ENCODE measurements at places on chromosomes 11 and 22.
A peak's percentile ranks its signal among the peaks of the same experiment; 100 is the strongest.

DNA sequence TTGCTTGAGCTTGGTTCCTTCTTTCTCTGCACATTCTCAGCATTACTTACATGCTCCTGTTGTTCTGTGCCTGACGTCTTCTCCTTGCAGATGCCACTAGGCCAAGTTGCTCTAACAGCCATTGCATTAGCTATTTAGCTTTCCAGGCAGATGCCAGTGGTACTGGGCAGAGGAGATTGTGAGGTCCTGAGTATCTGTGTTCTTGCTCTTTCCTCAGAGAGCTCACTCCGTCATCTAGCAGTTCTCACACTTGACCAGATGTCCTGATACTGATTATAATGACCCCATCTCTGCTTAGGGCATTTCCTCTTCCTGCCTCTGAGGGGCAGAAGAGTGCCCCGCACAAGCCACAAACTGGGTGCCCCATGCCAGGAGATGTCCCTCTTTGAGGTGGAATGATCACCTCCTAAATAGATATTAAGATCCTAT is 30.7 kb downstream of the ARHGAP1 start:
- DNase-seq = no peak

- no peak for DNase-seq
Observed at GRCh38 chr11:113407163-113407562, 19.6 kb downstream of the ANKK1 start.

DNA sequence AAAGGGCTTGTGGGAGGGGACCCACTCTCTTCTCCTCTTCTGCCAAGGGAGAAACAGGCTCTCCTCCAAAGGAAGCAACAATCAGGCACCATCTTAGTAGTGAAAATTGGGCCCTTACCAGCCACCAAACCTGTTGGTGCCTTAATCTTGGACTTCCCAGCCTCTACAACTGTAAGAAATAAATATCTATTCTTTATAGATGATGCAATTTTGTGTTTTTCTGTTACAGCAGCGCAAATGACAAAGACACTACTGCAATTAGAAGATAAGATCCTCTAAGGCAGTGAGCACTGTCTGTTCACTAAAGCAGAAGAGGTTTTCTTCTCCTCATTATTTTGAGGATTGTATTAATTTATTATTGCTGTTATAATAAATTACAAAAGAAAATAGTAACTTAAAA is 691.4 kb upstream of the CCDC179 start:
- DNase-seq = no peak

- DNase-seq = no peak
Observed at GRCh38 chr11:67997475-67997921, 6.4 kb downstream of the UNC93B1 start.

GRCh38 chr11:9231848-9232177 is 33.3 kb downstream of the DENND5A start:
- DNase-seq = no peak

DNA sequence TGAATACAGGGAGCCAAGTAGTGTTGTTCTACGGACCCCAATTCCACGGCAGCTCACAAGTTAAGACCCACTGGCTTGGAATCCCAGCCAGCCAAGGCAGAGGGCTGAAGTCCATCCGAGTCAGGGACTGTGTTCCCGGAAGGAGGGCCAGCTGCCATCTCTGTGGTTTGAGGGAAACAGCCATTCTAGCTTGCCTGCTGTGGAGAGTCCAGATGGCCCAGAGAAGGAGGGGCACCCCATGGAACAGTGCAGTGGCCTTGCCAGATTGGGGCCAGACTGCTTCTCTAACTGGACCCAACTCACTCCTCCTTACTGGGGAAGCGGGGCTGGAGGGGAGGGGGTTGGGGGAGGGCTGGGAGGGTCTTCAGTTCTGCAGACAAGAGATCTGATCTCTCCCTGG is 156.4 kb downstream of the FAM181B start:
- DNase-seq = no peak

- DNase-seq = no peak
Observed at GRCh38 chr22:35128637-35129036, 62.7 kb downstream of the ISX start.

DNA sequence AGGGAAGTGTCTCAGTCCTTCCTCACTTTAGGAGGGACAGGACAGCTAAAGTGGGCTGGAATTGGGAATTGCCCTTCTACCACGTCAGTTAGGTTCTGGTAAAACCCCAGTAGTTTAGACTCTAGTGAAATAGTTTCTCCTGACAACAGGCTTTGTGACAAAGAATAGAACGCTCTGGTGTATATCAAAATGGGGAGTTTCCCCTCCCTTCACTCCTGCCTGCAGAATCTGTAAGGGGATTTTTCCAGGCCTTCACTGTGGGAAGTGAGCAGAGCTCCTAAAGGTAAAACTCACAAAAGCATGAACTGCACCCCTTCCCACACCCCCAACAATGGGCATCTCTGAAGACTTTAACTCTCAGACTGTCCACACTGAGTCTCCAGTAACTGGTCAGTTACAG is 460.9 kb upstream of the LRRC4C start:
- no peak for DNase-seq

GRCh38 chr11:34192481-34193401 is 87.3 kb downstream of the NAT10 start:
- DNase-seq = peak; percentile 25

GRCh38 chr11:27388001-27388400 is 25.0 kb upstream of the CCDC34 start:
- DNase-seq = no peak

- DNase-seq = peak; percentile 6
Observed at GRCh38 chr11:106172386-106172991, 95.0 kb downstream of the AASDHPPT start.

- DNase-seq = no peak
Observed at GRCh38 chr22:32920032-32920628, 118.6 kb downstream of the TIMP3 start.

- no peak for DNase-seq
Observed at GRCh38 chr22:19876941-19877625, 22.4 kb upstream of the GNB1L start.

GRCh38 chr11:12106101-12106500 is 4.3 kb upstream of the MICAL2 start:
- DNase-seq = no peak

DNA sequence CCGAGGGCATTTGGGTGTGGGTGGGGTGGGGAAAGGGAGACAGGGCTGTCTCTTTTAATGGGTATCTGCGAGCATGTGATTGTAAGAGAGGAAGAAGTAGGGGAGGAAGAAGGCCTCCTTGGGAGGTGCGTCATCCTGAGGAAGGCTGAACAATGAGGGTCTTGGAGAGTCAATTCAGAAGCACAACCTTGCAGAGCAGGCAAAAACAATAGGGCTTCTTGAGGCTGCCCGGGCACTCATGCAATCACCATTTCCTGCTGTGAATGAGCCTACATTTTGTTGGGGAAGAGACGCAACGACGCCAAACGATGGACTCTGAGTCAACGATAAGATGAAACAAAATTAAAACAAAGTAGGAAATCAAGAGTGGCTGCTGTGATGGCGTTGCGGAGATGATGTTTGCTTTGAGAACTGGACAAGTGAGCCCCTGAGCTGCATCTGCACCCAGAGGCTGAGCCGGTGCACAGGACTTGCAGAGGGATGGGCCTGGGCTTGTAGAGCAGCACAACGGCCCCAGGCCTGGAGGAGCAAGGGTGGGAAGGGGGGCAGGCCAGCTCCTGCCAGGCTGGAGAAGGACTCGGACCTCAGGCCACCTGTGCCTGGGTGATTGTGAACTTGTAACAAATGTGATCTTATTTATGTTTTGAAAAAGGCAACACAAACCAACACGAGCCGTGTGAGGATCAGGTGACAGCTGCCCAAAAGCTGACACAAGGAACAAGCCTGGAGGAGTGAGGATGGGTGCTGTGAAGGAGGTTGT is 92.3 kb upstream of the B3GAT1 start:
- no peak for DNase-seq

GRCh38 chr22:24681236-24681635 is 78.2 kb downstream of the GGT1 start:
- DNase-seq = no peak

DNA sequence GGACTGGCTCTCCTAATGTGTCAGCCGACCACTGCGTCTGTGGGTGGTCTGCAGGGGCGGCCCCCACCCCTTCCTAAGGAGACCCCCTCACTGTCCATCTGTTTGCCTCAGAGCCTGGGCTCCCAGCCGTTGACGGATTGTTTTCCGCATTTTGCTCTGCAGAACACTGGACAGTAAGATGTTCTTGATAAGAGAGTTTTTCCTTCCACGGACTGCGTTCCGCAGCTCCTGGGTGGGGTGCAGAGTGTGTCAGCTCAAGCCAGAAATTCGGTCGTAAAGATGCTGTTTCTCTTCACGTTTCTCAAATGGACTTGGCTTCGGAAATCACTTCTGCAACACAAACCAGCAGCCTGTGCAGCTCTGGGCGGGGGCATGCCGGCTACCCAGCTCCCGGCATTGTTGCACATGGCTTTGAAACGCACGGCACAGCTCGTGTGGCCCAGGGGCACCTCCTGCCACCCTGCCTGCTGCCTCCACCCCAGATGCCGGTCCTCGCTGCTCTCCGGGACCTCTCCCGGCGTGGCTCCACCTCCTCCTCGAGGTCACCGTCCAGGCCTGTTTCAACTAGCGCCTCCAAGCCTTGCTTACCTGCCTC is 2.9 kb upstream of the MRGPRG start:
- no peak for DNase-seq

DNA sequence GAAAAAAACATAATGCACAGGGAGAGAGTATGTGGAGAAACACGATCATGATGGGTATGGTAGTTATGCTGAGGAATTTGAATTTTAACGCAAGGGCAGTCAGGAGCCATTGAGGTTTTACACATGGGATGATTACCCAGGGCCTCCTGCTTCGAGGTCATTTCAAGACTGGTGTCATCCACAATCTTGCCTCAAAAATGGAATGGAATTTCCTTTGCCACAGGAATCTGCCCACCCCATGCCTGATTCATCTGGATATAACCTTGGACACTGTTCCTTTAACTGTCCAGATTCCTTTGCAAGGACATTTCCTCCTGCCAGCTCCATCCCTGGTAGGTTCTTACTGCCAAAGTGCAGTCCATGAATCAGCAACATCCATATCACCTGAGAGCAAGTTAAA is 655.9 kb upstream of the TENM4 start:
- DNase-seq = no peak

DNA sequence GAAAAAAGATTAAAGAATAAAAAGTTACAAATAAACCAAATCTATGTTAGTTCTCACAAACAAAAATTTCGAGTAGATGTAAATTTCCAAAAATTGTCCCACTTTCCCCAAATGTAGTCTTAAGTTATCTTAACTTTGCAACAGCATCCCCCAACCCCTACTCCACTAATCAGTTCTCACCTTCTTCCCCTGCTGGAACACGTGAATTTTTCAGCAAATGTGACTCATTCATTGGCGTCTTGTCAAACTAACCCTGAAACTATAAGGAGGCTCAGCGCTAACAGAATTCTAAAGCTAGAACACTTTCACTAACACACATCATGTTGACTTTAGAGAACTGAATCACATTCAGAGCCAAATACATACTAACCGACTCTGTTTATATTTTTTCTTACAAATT is 46.1 kb downstream of the PHF21A start:
- DNase-seq = no peak

All from NCI-H146 (cell line).